ENCODE measurements at places on chromosomes 11 and 22. TPM values are rescaled to one million over a fixed set of nuclear protein-coding genes. Genes with fewer than 3 reads are reported as not detected.

- H3K27ac ChIP-seq = no peak overlapping the region
- DNase-seq = no peak
- no peaks in the 10 kb centered on the region for H3K27me3 ChIP-seq
- peaks cover 36% of the 10 kb centered on the region for H3K4me1 ChIP-seq
- H3K36me3 ChIP-seq = no peaks in the 10 kb centered on the region
Measured at GRCh38 chr11:46106530-46107407, 14.5 kb downstream of the PHF21A start.

GRCh38 chr11:1509626-1510255 is 23.2 kb upstream of the MOB2 start:
- H3K4me1 ChIP-seq = peaks cover 10% of the 10 kb centered on the region
- DNase-seq = no peak
- H3K27me3 ChIP-seq = no peaks in the 10 kb centered on the region

- H3K36me3 ChIP-seq = no peaks in the 10 kb centered on the region
- DNase-seq = no peak
- no peak overlapping the region for H3K27ac ChIP-seq
- H3K4me3 ChIP-seq = no peak overlapping the region
Measured at GRCh38 chr11:65169164-65169641, 830 bp upstream of the SPDYC start.

GGTLC3 gene
- total RNA-seq = 0.84 TPM

DNA sequence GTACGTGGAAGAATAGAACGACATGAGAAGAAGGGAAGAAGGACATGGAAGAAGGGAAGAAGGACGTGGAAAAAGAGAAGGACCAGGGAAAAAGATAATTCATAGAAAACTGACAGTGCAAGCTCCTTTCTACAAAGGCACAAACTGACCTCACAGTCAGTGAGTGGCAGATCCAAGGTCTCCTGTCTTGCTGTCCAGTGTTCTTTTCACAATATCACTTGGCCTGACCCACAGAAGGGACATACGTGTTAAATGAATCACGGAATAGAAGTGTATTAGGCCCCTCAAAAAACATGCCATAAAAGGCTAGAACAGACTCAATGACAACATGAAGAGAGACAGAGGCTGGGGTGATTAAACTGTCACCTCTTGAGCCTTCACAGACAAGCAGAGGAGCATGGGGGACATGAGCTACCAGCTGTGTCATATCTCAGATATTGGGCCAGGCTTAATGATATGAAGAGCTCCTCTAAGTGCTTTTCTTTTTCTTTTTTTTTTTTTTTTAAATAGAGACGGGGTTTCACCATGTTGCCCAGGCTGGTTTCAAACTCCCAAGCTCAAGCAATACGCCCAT is 4.6 kb downstream of the ASCC2 start:
- peaks cover 25% of the 10 kb centered on the region for H3K4me1 ChIP-seq
- no peak overlapping the region for H3K4me3 ChIP-seq
- no peaks in the 10 kb centered on the region for H3K27me3 ChIP-seq
- no peak overlapping the region for H3K27ac ChIP-seq
- no peak for DNase-seq
- H3K36me3 ChIP-seq = no peaks in the 10 kb centered on the region

All from left lung (tissue), 14 donors.